ENCODE measurements at places on chromosomes 6 and 20.
A peak's percentile ranks its signal among the peaks of the same experiment; 100 is the strongest.

- DNase-seq, result no peak
These were observed 194.3 kb downstream of the COL19A1 start for GRCh38 chr6:70060680-70061079.

DNA sequence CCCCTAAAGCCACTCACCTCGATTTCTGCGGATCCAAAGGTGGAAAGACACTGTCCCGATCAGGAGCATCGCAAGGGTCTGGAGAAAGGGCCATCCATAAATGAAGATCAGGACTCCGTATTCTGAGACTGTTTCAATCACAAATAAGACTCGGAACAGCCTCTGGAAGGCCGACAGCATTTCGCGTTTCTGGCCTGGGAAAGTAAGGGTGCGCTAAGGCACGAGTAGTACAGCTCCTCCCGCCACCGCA, 44.6 kb downstream of the DPPA5 start:
- DNase-seq, result no peak

- DNase-seq, result no peak
These were observed 6.1 kb upstream of the DSN1 start for GRCh38 chr20:36779656-36780025.

DNA sequence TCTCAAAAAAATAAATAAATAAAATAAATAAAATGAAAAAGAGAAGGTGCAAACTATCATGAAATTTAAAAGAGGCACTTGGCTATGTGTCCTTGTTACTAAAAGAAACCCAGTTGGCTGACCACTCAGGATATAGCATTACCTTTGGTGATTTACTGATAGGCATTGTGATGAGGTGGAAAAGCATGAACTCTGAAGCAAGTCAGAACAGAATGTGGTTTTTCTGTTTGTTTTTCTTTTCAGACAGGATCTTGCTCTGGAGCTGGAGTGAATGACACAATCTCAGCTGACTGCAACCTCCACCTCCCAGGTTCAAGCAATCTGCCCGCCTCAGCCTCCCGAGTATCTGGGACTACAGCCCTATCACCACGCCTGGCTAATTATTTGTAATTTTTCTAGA, 31.9 kb downstream of the ZNF184 start:
- DNase-seq, result no peak

DNA sequence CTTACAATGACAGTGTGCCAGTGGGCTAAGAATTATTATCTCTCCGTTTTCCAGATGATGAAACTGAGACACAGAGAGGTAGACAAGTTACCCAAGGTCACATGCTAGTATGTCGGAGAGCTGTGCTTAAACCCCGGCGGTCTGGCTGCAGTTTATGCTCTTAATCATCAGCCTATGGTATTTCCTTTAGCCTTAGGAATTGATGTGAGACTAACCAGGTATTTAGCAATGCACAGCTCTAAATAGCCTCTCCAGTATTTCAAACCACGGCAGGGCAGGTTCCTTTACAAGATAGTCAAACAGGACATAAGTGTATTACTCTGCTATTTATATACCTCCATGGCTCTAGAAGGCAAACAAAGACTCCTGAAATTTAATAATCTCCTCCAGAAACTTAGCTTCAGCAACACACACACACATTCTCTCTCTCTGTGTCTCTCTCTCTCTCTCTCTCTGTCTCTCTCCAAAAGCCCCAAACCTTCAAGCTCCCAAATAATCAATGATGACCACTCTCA, 142.0 kb upstream of the ZNF217 start:
- DNase-seq, result no peak

DNA sequence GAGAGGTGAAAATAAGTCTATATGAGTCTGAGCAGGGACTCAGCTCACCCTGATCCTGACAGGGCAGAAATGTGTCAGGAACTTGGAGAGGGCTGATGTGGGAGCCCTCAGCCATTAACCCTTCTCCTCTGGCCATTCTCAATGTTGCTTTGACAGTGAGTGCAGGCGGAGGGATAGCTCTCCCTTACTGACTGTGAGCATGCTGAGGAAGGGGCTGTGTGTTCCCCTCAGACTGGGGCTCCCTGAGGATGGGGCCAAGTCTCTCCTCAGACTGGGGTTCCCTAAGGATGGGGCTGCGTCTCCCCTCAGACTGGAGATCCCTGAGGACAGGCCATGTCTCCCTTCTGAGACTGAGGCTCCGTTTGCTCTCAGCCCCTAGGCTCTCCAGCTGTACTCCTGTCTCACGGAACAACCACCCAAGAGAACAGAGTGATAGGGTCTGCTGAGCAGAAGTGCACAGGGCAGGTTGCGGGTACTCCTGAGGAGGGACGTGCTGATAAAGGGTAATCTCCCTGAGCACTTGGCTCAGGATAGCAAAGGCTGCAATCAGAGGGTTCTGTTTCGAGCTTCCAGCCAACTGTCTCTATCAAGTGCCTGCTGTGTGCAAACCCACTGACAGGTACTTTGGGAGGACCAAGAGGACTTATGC, 141.0 kb downstream of the MRPL14 start:
- DNase-seq, result peak; percentile 20

DNA sequence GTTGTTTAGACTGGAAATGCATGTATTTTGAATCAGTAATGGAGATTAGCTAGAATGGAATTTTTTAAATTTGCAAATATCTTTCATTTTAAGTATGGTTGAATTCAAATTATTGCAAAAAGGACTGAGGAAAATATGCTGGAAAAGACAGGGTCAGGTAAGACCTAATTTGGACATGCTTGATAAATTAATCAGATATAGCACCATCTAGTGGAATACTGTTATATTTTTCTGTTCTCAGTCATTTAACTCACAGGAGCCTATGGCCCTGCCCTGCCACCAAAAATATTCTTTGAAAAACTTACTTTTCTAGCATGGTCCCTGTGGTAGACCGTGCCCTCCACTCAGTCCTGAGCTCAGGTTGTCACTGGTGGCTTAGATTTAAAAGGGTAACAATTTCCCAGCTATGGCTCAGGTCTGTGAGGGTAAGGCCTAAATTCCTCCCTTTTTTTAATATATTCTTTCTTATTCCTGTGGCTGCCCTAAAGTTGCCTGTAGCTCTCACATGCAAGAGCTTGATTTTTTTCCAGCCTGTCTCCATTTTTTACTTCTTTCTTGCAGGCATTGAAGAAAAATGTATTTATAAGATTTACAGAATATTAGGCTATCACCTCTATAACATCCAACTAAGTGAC, 25.3 kb upstream of the KIAA1586 start:
- no peak for DNase-seq

DNA sequence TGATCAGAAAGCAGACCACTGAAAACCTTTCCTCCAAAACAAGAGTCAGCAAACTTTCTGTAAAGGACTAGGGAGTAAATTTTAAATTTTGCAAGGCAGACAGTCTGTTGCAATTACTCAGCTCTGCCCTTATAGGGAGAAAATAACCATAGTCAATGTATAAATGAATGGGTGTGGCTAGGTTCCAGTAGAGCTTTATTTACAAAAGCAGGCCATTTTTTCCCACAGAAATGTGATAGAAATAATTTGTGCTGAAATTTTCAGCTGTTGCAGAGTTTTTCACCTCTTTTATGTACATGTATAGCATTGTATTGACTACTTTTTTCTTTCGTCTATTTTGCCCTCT, 7.7 kb downstream of the AMD1 start:
- DNase-seq, result no peak

DNA sequence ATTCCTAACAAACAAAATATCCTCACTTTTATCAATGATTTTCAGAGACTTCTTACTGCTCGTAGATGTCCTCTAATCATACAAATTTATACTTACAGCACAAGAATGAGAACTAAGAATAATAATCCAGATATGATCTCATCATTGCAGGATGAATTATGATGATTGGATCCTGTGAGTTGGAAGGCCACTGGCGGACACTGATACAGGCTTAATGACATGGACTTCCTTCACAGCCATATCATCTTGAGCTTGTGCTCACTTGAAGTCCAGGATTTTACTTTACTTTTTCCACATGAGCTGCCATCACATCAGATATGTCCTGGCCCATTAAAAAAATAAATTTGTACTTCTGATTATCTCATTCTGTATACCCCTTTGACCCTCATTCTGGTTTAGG, 94.3 kb downstream of the NKAIN2 start:
- DNase-seq, result no peak
